ENCODE measurements at places on chromosomes 6 and 20.

DNA sequence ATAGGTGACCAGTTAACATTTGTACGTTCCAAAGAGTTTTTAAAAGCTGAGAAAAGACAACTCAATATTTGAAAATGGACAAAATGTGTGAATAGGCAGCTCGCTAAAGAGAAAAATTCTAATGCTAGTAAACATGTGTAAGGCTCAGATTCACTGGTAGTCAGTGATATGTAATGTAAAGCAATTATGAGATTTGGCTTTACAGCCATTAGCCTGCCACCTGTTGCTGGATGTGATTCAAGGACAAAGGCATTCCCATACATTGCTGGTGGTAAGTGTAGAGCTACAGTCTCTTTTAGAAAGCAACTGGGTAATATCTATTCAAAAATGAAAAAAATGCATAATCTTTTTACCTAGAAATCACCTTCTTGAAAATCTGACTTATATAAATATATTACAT is 114.3 kb downstream of the COL19A1 start:
- no peak for DNase-seq

GRCh38 chr6:167764215-167764614 is 62.5 kb upstream of the AFDN start:
- no peak for DNase-seq

DNA sequence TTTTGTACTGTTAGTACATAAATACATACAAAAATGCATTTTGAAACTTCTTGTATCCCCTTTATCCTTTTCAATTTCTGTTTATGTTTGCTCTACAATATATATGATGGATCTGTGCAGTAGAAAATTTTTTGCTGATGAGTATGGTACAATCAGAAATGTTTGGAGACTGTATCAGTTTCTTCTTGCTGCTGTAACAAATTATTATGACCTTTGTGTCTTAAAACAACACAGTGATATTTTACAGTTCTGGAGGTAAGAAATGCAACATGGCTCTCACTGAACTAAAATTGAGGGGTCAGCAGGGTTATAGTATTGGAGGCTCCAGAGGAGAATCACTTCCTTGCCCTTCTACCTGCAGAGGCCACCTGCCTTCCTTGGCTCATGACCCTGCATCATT is 184.4 kb downstream of the EYA2 start:
- no peak for DNase-seq

GRCh38 chr6:157157258-157157657 is 166.1 kb downstream of the TMEM242 start:
- DNase-seq, result no peak

DNA sequence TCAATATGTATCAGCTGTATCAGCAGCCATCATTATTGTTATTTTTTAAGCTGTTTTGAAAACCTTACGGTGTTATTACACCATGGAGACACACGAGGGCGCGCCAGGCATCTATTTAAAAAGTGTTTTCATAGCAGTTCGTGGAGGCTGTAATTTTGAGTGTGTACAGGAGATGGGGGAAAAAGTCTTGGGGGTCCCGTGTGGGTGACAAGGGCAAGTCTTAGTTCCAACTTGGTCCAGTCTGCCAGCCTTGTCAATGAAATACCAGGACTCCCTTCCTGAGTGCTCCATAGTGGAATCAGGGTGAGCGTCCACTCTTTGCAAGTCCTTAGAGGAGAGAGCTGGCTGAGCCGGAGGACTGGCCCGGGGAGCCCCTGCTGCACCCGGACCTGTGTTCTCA is 43.3 kb downstream of the SLC2A10 start:
- DNase-seq, result peak; percentile 24

DNA sequence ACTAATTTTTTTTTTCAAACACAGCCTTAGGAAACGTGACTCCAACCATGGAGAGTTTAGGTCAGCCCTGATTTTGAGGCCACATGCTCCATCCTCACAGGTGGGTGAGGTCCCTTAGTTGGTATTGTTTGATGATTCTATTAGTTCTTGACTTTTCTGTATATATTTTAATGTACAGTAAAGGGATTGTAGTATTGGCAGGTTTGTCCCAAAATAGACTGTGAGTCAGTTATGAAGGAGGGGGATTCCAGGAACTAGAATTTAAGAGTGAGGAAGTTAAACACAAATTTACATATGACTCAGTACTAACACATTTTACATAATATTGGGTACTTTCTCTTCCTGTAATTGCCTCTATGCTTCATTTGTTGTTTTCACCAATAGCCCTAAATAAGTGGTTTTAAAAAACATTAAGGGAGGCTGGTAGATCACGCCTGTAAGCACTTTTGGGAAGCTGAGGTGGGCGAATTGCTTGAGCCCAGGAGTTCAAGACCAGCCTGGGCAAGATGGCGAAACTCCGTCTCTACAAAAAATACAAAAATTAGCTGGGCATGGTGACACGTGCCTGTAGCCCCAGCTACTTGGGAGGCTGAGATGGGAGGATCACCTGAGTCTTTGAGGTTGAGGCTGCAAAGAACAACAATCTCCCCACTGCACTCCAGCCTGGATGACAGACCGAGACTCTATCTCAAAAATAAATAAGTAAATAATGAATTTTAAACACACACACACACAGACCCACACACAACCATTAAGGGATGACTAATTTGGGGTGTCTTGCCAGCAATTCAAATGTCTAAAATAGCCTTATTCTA is 81.8 kb downstream of the SGK1 start:
- no peak for DNase-seq

GRCh38 chr6:51322505-51322904 is 503.8 kb downstream of the TFAP2B start:
- no peak for DNase-seq

GRCh38 chr6:166655251-166655650 is 28.2 kb upstream of the RPS6KA2 start:
- DNase-seq, result no peak

DNA sequence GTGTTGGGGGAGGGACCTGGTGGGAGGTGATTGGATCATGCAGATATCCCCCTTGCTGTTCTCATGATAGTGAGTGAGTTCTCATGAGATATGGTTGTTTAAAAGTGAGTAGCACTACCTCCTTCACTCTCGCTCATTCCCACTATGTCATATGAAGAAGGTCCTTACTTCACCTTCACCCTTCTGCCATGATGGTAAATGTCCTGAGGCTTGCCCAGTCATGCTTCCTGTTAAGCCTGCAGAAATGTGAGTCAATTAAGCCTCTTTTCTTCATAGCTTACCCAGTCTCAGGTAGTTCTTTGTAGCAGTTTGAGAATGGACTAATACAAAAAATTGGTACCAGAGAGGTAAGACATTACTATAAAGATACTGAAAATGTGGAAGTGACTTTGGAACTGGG is 425.9 kb downstream of the HTR1B start:
- no peak for DNase-seq

GRCh38 chr6:27066802-27067201 is 180.7 kb upstream of the PRSS16 start:
- DNase-seq, result no peak

- DNase-seq, result no peak
Observed at GRCh38 chr6:136762022-136762975, 30.0 kb downstream of the MAP3K5 start.

DNA sequence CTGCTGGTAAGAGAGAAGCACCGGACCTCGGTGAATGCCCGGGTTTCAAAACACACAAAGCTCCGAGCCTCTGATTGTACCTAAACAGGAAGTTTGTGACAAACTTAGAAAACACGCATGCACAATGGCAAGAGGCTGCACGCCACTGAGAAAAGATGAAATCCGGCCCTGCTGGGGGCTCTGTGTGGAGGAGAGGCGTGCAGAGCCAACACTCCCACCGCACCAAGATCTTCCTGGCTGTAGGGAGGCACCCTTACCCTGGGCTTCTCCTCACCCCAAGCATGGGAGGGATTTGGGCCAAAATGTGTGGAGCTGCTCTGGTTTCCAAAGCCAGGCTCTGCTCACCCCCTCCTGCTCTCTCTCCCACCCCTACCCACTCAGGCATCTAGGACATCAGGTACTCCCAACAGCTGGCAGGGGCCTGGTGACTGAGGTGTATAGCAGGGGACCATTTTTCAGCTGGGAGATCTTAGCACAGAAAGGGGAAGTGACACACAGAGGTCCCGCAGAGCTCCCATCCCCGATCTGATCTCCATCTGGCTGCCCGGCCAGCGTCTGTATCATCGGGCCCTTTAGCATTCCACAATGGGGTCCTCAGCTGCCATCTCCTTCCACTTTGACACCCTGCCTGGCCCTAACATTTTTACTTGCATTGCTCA is 84.2 kb downstream of the TRERF1 start:
- no peak for DNase-seq

GRCh38 chr6:134574491-134574890 is 256.6 kb upstream of the SGK1 start:
- no peak for DNase-seq

DNA sequence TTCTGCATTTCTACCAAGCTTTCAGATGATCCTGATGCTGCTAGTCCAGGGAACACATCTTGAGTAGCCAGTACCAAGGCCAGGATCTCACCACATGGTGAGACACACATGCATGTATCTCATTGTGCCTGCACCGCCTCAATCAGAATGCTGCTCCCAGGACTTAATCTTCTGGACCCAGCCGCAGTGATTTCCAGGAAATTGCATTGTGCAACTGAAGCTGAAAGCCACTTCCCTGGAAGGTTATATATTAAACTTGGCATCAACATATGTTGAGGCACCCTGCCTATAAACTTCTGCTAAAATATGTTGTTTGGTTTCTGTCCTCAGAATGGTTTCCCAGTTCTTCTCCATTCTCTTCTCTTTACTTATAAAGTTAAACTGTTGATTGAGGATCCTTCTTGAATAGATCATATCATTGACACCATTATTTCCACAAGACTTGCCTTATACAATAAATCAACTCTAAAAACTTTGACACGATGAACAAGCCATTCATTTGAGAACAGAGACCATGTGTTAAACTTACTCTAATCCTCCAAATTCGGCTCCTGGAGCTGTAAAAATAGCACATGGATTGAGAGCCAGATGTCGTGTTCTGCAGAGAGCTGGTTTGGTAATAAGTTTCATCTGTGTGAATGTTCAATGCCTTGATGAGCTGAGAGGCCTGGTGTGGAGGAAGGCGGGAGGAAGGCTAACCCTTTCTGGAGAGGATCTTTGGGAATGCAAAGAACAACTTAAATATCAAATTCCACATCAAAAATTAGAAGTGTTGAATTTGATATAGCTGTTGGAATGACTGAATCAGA is 65.0 kb upstream of the PCSK2 start:
- no peak for DNase-seq

DNA sequence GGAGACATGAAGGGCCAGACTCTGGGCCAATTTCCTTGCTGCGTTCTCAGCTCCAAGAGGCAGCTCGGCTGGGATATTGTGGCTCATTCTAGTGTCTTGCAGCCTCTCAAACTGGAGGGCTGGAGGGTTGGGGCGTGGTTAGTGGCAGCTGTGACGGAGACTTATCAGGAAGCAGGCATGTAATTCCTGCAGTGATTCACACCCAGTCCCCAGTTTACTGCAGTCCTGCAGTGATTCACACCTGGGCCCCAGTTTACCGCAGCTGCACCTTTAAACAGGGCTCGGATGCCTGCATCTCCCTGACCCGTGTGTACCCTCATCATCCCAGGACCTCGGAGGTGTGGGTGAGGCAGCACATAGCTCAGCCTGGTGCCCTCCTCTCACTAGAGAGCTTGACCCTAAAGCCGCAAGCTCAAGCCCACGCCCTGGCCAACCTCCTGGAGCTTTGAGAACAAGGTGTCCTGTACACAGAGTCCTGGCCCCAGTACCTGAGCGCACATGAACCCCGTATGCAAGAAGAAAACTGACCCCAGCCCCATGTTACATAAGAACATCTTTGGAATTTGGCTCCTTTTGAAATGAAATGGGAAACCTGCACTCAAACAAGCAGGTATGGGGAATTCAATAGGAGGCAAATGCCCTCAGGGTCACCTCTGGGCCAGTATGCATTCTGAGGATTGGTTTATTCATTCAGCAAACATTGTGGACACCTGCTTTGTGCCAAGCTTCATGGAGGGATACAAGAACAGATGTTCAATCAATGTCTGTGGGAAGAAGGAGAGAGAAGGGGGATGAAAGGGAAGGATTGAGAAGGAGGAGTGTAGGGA is 55.3 kb upstream of the FAM83D start:
- DNase-seq, result no peak

GRCh38 chr6:109263873-109264700 is 118.2 kb downstream of the CD164 start:
- no peak for DNase-seq

GRCh38 chr20:43728686-43729255 is 2.0 kb upstream of the GTSF1L start:
- no peak for DNase-seq

DNA sequence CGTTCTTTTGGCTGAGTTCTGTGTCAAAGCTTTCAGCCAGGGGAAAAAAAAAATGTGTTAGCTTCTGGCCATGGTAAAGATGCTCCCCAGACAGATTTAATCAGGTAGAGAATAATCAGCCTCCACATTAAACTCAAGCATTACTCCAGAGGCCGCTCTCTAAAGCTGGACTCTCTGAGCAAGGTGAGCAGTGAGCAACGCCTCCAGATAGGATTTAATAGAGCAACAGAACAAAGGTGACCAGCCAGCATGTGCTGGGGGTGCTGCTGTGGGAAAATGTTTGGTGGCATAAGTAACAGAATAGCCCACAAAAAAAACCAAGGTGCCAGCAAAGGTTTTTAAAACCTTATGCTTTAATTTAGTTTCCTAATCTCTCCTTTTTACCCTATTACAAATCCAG is 103.5 kb upstream of the TRAF3IP2 start:
- DNase-seq, result no peak

DNA sequence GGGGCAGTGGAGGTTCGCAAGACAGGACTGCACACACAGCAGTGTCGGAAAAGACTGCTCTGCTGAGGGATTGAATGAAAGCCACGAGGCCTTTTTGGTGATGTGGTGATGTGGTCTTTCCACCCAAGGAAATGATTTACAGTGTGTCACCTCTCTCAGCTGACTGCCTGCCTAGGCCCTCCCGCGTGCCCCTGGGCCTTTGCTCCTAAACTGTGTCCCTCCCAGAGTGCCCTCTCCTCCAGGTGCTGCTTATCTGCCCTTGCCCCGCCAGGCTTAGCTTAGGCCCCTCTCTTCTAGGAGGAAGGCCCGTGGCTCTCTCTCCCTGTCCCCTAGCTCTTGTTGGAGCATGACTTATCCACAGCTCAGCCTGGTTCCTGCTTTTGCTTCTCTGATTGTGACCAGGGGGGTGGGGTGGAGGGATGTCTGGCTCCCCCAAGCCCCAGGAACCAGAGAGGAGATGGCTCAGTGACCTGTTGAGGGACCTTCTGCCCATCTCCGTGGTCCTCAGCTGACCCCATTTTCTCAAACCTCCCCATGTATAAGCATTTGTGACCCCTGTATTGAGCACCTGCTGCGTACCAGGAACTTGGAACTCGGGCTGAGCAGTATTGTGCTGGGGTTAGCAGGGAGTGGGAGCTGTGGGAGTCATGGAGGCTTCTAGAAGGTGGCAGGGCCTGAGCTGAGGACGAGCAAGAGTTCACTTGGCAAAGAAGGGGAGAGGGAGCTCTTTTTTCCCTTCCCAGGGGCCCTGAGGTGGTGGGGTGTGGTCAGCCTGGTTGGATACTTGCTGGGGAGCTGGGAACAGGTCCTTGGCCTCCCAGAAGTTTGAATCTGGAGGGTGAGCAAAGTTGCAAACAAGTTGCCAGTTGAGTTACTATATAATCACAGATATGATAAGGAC is 2.2 kb downstream of the SRC start:
- DNase-seq, result no peak

DNA sequence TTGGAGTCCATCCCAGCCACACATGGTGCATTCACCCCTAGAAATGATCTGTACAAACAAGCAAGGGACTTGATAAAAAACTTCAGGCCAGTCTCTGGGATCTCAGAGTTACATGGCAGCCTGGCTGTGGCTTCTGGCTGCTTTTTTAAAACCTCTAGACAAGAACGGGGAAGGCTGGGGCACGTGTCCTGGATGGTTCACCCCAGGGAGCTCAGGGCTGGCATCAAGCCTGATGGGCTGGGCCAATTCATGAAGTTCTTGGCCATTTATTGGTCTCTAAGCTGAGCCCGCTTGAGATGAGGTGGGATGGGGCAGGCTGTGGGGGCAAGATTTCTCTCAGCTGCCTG is 10.4 kb upstream of the ZFAND3 start:
- DNase-seq, result no peak

Measured in stimulated activated CD4-positive, alpha-beta T cell treated with anti-CD3 and anti-CD28 coated beads, Interleukin-1b, Interleukin-23, amount 100 ng/mL, for 24 hours (primary cell).